ENCODE measurements at places on chromosomes 2 and 18.

GRCh38 chr2:29080886-29081743, 6.8 kb upstream of the PCARE start:
- DNase-seq, result no peak

- no peak for DNase-seq
Measured at GRCh38 chr2:24022324-24022974, 12.6 kb downstream of the MFSD2B start.

DNA sequence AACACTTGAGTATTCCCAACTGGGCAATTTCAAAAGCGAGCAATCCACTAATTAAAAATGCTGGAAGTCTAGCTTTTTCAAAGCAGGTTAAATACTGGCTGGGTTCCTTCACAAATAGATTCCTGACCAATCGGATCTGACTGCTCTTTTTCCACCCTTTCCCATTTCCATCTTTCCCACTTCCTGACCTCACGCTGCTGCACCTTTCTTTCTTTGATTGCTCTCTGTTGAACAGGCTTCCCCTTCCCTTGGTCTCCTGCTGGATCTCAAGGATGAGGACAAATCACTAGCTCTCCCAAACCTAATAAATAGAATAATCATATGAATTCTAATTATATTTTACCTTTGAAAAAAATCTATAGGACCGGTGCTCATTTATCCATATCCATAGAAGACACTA, 121.2 kb downstream of the TCF4 start:
- DNase-seq, result no peak

DNA sequence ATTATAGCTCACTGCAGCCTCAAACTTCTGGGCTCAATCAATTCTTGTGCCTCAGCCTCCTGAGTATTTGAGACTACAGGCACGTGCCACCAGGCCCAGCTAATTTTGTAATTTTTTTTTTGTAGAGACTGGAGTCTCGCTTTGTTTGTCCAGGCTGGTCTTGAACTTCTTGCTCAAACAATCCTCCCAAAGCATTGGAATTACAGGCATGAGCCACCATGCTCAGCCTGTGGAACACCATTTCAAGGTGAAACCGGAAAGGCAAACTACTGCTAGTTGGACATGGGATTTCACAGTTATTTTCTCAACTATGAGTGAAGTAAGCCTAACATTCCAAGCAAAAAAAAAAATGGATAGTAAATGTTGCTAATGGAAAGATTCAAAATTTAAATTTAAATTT, 20.9 kb upstream of the TGIF1 start:
- DNase-seq, result no peak

DNA sequence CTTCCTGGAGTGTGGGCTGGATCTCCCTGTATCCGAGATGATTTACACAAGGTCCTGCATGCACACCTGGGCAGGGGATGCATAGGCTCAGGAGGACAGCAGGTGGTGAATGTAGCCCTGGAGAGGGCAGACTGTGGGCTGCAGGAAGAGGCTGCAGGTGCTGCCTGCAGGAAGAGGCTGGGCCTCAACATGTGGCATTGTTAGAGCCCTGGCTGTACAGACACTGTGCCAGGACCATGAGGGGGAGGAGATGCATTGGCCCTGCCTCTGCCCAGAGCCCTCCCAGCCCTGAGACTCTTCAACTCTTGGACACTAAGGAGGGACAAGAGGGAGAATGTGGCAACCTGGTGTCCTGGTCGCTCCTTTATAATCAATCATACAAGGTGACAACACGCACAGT, 392.8 kb downstream of the TNS1 start:
- DNase-seq, result no peak

- no peak for DNase-seq
Measured at GRCh38 chr18:13328213-13328612, 109.7 kb downstream of the LDLRAD4 start.

DNA sequence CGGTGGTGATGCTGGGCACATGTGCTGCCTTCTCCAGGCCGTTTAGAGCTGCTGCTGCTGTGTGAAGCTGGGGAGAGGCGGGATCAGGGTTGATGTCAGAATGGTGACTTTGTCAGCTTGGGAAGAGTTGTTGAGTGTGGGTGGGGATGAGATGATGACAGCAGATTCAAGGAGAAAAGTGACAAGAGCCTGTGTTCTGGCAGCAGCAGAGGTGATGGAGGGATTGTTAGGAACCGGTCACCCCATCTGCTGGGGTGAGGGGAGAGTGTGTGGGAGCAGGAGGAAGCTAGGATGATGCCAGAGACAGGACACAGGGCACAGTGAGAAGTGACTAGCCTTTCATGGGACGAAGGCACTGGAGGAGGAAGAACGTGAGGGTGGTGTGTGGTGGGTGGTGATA, 345.5 kb downstream of the RNF144A start:
- DNase-seq, result no peak

DNA sequence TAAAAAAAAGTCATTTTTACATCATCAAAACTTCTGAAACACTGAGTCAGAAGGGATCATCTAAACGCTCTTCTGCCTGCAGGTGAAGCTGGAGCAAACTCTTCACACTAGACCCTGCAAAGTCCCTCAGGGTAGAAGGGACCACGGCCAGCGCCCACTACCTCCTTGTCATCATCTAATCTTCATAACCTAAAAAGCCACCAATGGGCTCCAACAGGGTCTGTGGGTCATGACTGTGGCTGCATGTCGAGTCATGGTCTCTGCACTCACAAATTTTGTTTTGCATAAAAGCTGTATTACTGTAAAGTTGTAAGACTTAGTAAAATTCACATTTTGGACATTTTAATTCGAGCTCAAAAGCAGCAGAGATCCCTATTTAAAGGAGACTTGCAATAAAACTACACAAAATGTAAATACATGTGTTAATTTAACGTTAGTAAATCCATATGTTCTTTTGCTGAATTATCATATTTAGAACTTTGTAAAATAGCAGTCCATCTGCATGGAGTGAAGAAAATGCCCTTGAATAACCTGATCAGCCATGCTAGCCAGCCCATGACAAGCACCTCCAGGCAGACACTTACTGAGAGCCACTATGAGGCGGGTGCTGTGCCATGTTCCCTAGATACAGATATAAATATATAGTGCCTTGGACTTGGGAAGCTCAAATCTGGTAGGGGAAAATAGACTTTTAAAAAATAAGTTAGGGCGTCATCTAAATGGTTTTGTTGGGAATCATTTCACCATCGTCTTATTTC, 437.2 kb upstream of the LYPD1 start:
- no peak for DNase-seq

DNA sequence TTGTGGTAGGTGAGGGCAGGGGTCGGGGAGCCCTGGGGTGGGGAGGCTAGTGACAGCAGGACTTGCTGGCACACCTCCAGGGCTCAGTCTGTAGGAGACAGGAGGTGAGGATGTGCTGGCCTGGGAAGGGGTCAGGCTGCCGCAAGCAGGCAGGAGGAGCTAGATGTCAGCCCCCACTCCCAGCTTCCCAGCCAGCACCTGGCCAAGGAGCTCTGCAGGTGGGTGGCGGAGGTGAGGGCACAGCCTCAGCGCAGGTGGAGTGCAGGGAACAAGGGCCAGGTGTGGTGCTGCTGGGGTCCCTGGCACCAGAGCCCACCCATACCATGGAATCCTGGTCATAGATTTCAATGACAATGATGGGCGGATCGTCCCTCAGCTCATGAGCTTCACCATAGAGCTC, 2.9 kb downstream of the OTOF start:
- no peak for DNase-seq

- DNase-seq, result no peak
Measured at GRCh38 chr2:61266632-61267505, 104.9 kb downstream of the C2orf74 start.

- DNase-seq, result no peak
Measured at GRCh38 chr2:119326938-119327337, 39.7 kb downstream of the C2orf76 start.

Measured in NCI-H1417 treated with DMSO at 0.1 percent for 48 hours (cell line).